Stimulated activated CD4-positive, alpha-beta T cell treated with anti-CD3 and anti-CD28 coated beads, Interleukin-12 subunit alpha, Interleukin-12 subunit beta, amount 100 ng/mL, for 24 hours (primary cell): ENCODE measurements at places on chromosomes 4 and X.

DNA sequence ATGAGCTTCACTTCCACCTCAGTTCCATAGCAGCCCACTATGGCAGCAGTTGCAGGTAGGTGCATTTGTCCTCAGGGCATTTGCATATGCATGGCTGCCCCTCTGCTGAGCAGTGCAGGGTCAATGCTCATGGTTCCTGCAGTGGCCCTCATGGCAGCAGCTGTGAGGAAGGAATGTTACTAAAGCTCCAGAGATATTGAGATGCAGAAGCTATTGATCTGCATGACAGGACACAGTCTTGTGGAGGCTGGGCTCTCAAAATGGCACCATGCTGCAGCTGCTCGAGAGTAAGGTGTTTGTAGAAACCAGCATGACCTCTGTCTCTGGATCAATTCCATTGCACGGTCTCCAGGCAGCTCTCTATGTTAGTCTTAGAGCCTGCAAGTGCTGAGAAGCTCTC, 179.2 kb upstream of the PCDH18 start:
- DNase-seq: no peak

DNA sequence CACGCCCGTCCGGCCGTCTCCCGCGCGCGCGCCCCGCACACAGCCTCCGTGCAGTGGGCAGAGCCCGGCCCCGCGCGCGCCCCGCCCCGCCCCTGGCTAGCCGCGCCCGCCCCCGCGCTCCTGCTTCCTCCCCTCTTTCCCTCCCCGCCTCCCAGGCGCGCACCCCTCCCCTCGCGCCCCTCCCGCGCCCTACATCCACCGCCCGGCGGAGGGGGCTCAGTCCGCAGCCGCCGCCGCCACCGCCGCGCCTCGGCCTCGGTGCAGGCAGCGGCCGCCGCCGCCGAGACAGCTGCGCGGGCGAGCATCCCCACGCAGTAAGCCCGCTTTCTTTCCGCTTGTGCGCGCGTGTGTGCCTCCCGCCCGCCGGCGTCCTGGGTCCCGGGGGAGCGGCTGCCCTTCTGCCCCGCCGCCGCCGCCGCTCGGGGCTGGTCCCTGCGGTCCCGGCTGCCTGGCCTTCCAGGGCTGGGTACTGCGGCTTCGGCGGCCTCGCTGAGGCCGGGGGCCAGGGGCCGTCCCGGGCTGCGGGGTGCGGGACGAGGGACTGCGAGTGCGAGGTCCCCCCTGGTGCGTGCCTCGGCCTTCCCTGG, at the start of gene FHL1:
FHL1 (plus strand) TSS at position 219 of the 587 bp plus-strand sequence.
- DNase-seq: peak; percentile 1

- peak; percentile 40 for DNase-seq
Measured at GRCh38 chr4:8117278-8117682, 41.3 kb downstream of the ABLIM2 start.

GRCh38 chrX:101062176-101062575, 10.3 kb upstream of the TRMT2B start:
- DNase-seq: no peak

- no peak for DNase-seq
Measured at GRCh38 chrX:46620505-46620904, 46.9 kb downstream of the CHST7 start.

- DNase-seq: no peak
Measured at GRCh38 chr4:141684785-141685184, 48.4 kb downstream of the IL15 start.

DNA sequence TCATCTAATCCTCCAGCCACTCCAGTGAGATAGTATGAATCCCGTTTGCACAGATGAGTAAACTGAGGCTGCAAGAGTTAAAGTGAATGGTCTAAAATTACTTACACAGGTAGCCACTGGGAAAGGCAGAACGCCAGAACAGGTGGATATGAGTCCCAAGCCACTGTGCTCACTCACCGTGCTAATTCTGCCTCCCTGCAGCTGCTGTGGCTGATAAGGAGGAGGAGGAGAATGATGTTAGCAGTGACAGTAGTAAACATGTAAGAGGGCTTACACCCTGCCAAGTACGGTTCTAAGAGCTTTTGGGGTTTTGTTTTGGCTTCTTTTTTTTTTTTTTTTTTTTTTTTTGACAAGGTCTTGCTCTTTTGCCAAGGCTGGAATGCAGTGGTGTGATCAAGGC, 90.5 kb upstream of the PRPS2 start:
- DNase-seq: no peak

GRCh38 chr4:152535903-152536544, at the start of gene FBXW7:
Gene FBXW7 (minus strand): TSS chr4:152536092. CDS start chr4:152411803, 124,289 bp downstream.
- DNase-seq: peak; percentile 99
